CD14-positive monocyte (primary cell): ENCODE measurements at places on chromosomes 6 and 20.

DNA sequence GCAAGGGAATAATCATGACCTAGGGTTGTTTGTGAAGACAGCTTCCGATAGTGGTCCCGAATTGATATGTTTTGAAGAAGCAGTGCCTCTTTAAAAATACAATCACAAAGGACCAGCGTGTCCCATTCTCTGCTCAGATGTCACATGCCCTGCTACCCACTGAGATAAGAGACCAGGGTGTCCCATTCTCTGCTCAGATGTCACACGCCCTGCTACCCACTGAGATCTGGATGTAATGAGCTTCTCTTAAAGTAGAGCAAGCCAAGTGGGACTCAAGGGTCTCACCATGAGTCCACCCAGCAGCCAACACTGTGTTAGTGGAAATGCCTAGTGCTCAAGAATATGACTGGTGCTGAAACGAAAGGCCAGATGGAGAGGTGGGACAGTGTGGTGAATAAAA is 22.2 kb downstream of the RIN2 start:
- H3K4me3 ChIP-seq = no peak overlapping the region
- H3K27me3 ChIP-seq = no peaks in the 10 kb centered on the region
- H3K27ac ChIP-seq = no peak overlapping the region
- no peaks in the 10 kb centered on the region for H3K36me3 ChIP-seq
- DNase-seq = no peak
- H3K4me1 ChIP-seq = peaks cover 16% of the 10 kb centered on the region

- no peak overlapping the region for H3K4me3 ChIP-seq
- no peaks in the 10 kb centered on the region for H3K27me3 ChIP-seq
- no peaks in the 10 kb centered on the region for H3K36me3 ChIP-seq
- H3K4me1 ChIP-seq = peaks cover 50% of the 10 kb centered on the region
Observed at GRCh38 chr20:50111120-50111828, 1.7 kb downstream of the UBE2V1 start.

DNA sequence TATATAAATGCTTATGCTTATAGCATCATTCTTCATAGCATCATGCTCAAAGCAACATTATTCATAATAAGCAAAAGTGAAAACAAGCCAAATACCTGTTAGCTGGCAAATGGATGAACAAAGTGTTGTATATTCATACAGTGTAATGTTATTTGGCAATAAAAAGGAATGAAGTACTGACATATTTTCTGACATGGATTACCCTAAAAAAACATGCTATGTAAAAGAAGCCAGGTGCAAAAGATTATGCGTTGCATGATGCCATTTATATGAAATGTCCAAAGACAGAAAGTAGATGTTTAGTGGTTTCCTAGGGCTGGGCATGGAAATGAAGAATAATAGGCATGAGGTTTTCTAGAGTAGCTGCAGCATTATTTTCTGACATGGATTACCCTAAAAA is 77.1 kb downstream of the GFRA4 start:
- H3K36me3 ChIP-seq = peaks cover 98% of the 10 kb centered on the region
- no peak overlapping the region for H3K4me3 ChIP-seq
- H3K27me3 ChIP-seq = no peaks in the 10 kb centered on the region
- H3K4me1 ChIP-seq = no peaks in the 10 kb centered on the region
- DNase-seq = no peak
- no peak overlapping the region for H3K27ac ChIP-seq

GRCh38 chr6:141988954-141989705 is 143.6 kb upstream of the GJE1 start:
- no peaks in the 10 kb centered on the region for H3K36me3 ChIP-seq
- H3K27me3 ChIP-seq = no peaks in the 10 kb centered on the region
- no peak overlapping the region for H3K27ac ChIP-seq
- no peak overlapping the region for H3K4me3 ChIP-seq
- H3K4me1 ChIP-seq = no peaks in the 10 kb centered on the region

GRCh38 chr20:63374504-63374903 is 13.4 kb upstream of the CHRNA4 start:
- H3K36me3 ChIP-seq = no peaks in the 10 kb centered on the region
- no peak overlapping the region for H3K4me3 ChIP-seq
- peaks cover 19% of the 10 kb centered on the region for H3K27me3 ChIP-seq
- no peaks in the 10 kb centered on the region for H3K4me1 ChIP-seq

DNA sequence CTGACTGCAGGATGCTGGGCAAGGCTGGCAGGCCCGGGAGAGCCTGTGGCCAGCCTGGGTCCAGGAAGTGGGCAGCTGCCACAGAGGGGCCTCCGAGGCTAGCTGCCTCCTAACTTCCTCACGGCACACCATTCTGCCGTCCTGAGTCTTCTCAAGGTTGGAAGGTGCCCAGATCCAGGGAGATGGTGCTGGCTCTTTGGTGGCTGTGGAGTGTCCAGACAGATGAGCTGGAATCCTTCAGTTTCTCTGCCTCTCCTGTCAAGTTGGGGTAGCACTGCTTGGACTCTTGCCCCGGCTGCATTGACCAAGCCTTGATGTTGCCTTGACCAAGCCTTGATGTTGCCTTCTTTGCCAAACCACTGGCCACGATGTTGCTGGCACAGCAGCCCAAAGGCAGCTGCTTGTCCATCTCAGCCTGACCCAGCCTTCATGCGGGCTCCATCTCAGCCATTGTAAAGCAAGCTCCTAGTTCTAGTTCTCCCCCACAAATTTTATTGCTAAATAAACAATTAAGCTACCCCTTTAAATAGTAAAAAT is 75.1 kb upstream of the AFDN start:
- H3K4me3 ChIP-seq = no peak overlapping the region
- DNase-seq = no peak
- H3K27ac ChIP-seq = no peak overlapping the region
- no peaks in the 10 kb centered on the region for H3K4me1 ChIP-seq
- H3K27me3 ChIP-seq = no peaks in the 10 kb centered on the region
- H3K36me3 ChIP-seq = no peaks in the 10 kb centered on the region

DNA sequence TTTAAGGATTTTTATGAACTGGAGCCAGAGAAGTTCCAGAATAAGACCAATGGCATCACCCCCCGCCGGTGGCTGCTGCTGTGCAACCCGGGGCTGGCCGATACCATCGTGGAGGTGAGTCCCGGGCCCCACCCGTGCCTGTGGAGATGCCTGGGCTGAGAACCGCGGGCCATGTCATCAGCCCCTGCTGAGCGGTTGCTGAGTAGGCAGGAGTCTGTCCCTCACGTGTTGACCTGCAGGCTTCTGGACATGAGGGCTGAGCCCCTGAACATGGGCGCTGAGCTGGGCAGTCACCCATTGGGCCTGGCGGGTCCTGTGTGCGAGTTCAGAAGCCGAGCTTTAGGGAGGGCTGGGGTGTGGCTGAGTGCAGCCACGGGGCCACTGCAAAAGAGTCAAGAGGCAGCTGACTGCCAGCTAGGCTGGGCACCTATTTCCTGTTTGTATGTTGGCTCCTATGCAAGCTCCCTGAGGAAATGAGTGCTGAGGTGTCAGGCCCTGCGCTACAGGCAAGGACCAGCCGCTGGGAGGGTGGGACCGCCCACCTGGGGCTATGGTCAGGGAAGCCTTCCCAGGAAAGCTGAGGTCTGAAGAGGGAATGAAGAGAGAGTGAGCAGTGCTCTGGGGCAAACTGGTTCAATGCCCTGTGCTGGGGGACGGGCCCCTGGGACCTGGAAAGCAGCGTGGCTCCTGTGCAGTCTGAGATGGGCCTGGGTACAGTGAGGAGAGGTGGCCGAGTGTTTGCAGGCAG is 34.3 kb downstream of the PYGB start:
- peaks cover 99% of the 10 kb centered on the region for H3K36me3 ChIP-seq
- H3K4me1 ChIP-seq = no peaks in the 10 kb centered on the region
- no peak for DNase-seq
- H3K27me3 ChIP-seq = no peaks in the 10 kb centered on the region
- no peak overlapping the region for H3K4me3 ChIP-seq

- H3K4me1 ChIP-seq = no peaks in the 10 kb centered on the region
- H3K4me3 ChIP-seq = no peak overlapping the region
- H3K27ac ChIP-seq = no peak overlapping the region
- no peaks in the 10 kb centered on the region for H3K36me3 ChIP-seq
- DNase-seq = no peak
- no peaks in the 10 kb centered on the region for H3K27me3 ChIP-seq
Observed at GRCh38 chr6:107690643-107691061, 133.5 kb downstream of the SCML4 start.

GRCh38 chr6:149228311-149228955 is 89.1 kb upstream of the TAB2 start:
- no peak overlapping the region for H3K27ac ChIP-seq
- peaks cover 32% of the 10 kb centered on the region for H3K4me1 ChIP-seq
- no peak for DNase-seq

GRCh38 chr20:61588411-61589385 is 336.6 kb downstream of the CDH4 start:
- no peak for DNase-seq
- H3K27ac ChIP-seq = no peak overlapping the region
- H3K4me3 ChIP-seq = no peak overlapping the region
- no peaks in the 10 kb centered on the region for H3K27me3 ChIP-seq
- H3K4me1 ChIP-seq = no peaks in the 10 kb centered on the region

- no peak overlapping the region for H3K4me3 ChIP-seq
- no peaks in the 10 kb centered on the region for H3K36me3 ChIP-seq
- H3K27ac ChIP-seq = no peak overlapping the region
- no peak for DNase-seq
Observed at GRCh38 chr6:37095997-37096396, 74.0 kb upstream of the PIM1 start.
